ENCODE measurements at places on chromosomes 16 and 17. TPM values are rescaled to one million over a fixed set of nuclear protein-coding genes. Genes with fewer than 3 reads are reported as not detected.

DNA sequence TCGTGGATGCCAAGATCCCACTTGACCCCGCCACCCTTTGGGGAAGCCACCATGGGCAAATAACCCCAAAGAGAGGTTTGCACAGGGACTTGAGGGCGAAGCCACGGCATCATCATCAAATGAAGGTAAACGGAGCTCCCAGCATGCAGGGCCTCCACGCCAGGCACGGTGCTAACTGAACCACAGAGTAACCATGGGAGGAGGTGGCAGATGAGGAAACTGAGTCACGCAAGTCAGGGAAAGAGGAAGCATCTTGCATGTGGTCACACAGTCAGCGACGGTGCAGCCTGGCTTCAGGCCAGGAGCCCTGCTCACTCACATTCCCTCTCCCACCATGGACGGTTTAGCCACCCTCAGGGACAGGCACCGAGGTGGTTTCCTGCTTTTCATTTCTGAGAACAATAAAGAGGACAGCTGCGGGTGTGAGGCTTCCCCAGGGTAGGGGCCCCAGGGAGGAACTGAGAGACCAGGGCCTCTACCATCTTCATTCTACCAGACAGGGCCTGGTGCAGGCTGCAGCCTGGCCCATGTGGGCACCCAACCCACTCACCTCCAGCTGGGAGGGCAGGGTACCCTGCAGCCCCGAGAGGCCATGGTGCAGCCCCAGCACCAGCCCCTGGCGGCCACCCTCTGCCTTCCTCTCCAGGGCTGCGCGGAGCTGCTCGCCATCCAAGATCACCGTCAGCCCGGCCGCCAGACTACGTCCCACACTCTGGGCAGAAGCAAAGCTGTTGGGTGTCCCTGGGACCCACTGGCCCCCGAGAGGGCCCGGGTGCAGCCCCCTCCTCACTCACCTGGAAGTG, 78.3 kb downstream of the RMI2 start:
- H3K27me3 ChIP-seq: no peaks in the 10 kb centered on the region
- no peaks in the 10 kb centered on the region for H3K36me3 ChIP-seq
- no peaks in the 10 kb centered on the region for H3K4me1 ChIP-seq
- no peak overlapping the region for H3K27ac ChIP-seq
- DNase-seq: no peak
- H3K4me3 ChIP-seq: no peak overlapping the region

DNA sequence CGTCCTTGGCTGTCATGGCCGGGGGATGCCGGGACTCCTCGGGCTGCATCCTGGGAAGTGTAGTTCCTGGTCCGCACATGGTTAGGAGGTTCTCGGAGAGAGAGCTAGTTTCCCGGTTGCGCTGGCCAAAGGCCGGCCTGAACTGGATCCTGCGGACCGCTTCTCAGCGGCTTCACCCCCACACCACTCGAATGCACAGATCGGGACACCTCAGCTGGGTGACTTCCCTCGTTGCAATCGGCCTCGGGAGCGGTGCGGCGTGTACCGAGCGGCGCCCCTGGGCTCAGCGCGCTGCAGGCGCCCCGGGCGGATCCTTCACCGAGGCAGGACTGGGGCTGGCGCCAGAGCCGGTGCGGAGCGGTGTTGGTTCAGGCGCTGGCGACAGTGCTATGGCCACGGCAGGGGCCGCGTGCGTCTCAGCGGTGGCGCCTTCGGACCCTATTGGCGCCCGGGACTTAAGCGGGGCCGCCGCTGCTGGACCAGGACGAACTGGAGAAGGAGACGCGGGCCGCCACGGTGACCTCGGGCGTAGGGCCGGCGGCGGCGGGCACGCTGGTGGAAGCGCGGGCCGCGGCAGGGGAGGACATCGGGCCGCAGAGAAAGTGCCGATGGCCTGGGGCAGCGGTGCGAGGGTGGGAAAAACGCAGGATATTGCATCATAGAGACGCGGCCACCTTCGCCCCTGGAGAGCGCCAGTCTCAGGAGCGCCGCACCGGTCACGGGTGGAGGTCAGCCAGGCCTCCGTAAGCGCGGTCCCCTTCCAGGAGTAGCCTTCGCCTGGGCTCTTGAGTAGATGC, 11.4 kb downstream of the ZNF629 start:
- no peaks in the 10 kb centered on the region for H3K4me1 ChIP-seq
- DNase-seq: peak; percentile 95
- H3K4me3 ChIP-seq: peak overlapping the region; percentile 84
- H3K27ac ChIP-seq: peak overlapping the region; percentile 79
- H3K36me3 ChIP-seq: peaks cover 40% of the 10 kb centered on the region

DNA sequence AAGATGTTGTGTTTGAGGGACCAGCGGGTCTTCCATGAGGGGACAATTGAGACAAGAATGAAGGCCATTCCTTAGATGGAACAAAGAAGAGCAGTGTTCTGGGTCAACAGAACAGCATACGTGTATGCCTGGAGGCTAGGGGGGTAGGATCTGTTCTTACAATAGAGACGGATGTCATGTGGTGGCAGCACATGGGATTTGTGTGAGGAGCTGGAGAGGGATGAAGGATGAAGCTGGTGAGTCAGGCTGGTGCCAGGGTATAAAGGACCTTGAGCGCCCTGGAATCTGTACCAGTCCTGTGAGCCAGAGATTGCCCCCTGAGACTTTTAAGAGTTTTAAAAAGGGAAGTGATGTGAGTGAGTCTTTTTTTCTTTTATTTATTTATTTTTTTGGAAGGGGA, 22.8 kb upstream of the WFDC1 start:
- peaks cover 86% of the 10 kb centered on the region for H3K27me3 ChIP-seq
- no peak overlapping the region for H3K27ac ChIP-seq
- H3K36me3 ChIP-seq: no peaks in the 10 kb centered on the region
- no peak overlapping the region for H3K4me3 ChIP-seq
- H3K4me1 ChIP-seq: no peaks in the 10 kb centered on the region

The DRC7 gene
- 1.3 TPM for total RNA-seq

The SULT1A4 gene
- 4.0 TPM for total RNA-seq

DNA sequence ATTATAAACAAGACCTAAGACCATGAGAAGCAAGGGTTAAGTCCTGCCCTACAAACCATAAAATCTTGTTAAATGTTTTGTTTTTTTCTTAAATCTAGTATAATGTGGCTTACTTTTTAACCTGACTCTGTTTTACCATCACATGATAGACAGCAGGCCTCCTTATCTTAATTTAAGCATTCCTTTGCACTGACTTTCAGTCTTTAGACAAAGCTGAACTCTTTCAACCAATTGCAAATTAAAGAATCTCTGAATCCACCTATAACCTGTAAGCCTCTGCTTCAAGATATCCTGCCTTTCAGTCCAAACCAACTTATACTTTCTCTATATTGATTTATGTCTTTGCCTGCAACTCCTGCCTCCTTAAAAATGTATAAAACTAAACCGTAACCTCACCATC, 478.5 kb downstream of the GRIN2A start:
- no peaks in the 10 kb centered on the region for H3K27me3 ChIP-seq
- H3K27ac ChIP-seq: no peak overlapping the region
- peaks cover 12% of the 10 kb centered on the region for H3K4me1 ChIP-seq
- H3K4me3 ChIP-seq: peak overlapping the region; percentile 5
- no peak for DNase-seq

- H3K4me3 ChIP-seq: no peak overlapping the region
- no peaks in the 10 kb centered on the region for H3K27me3 ChIP-seq
- DNase-seq: no peak
- no peak overlapping the region for H3K27ac ChIP-seq
- peaks cover 29% of the 10 kb centered on the region for H3K4me1 ChIP-seq
Measured at GRCh38 chr16:11144122-11144521, 111.9 kb downstream of the SOCS1 start.

The HBQ1 gene
- total RNA-seq: 1.3 TPM

The FOXL1 gene
- total RNA-seq: not detected

- DNase-seq: no peak
- no peaks in the 10 kb centered on the region for H3K27me3 ChIP-seq
- H3K4me3 ChIP-seq: no peak overlapping the region
- H3K4me1 ChIP-seq: no peaks in the 10 kb centered on the region
- H3K27ac ChIP-seq: no peak overlapping the region
- H3K36me3 ChIP-seq: peaks cover 92% of the 10 kb centered on the region
Measured at GRCh38 chr16:53291757-53292392, 142.4 kb upstream of the RBL2 start.

DNA sequence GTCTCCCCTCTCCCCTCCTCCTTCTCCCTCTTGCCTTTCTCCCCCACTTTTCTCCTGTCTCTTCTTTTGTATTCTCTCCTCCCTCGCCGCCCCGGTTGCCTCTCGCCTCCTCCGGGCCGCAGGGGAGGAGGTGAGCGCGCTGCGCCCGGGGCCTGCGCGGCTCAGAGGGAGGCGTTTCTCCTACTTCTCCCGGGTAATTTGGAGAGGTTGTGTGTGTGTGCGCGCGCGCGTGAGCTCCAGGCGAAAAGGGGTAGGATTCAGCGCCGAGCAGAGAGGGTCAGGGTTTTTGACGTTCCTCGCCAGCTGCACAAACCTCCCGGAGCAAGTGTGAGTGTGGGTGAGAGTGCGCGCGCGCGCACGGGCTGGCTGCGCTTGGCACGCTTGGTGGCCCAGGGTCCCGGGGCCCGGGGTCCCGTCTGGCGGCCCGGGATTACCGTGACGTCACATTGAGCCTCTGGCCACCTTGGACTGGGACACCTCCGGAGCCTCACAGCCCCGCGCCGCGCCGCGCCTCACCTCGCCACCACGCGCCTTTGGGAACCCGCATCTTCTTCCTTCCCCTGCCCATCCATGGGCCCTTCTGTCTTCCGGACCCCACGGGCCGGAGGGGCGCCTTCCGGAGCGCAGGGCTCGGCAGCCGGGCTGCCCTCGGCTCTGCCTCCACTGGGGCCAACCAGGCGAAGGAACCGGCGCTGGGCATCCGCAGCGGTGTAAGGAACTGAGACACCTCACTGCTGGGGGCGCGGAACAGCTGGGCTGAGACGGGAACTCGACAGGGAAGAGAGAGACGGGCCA, 479 bp downstream of the IRX6 start:
- peak; percentile 77 for DNase-seq
- no peaks in the 10 kb centered on the region for H3K36me3 ChIP-seq
- H3K4me3 ChIP-seq: peak overlapping the region; percentile 76
- H3K27me3 ChIP-seq: peaks cover 67% of the 10 kb centered on the region

GRCh38 chr16:19588661-19589060, 33.2 kb downstream of the VPS35L start:
- no peak for DNase-seq
- peaks cover 24% of the 10 kb centered on the region for H3K36me3 ChIP-seq
- H3K4me1 ChIP-seq: no peaks in the 10 kb centered on the region
- H3K27ac ChIP-seq: no peak overlapping the region

GRCh38 chr16:57260294-57260929, 15.4 kb downstream of the ARL2BP start:
- H3K4me3 ChIP-seq: no peak overlapping the region
- H3K27me3 ChIP-seq: no peaks in the 10 kb centered on the region
- H3K36me3 ChIP-seq: peaks cover 4% of the 10 kb centered on the region

DNA sequence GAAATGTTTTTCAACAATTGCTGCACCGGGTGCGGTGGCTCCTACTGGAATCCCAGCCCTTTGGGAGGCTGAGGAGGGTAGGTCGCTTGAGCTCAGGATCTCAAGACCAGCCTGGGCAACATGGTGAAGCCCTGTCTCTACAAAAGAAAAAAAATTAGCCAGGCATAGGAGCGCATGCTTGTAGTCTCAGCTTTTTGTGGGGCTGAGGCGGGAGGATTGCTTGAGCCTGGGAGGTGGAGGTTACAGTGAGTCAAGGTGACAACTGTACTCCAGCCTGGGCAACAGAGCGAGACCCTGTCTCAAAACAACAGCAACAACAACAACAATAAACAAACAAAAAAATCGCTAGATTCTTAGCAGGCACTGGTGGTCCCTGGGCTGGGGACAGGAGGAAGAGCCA, 28.5 kb downstream of the IL21R start:
- DNase-seq: no peak
- no peaks in the 10 kb centered on the region for H3K4me1 ChIP-seq
- no peak overlapping the region for H3K4me3 ChIP-seq

DNA sequence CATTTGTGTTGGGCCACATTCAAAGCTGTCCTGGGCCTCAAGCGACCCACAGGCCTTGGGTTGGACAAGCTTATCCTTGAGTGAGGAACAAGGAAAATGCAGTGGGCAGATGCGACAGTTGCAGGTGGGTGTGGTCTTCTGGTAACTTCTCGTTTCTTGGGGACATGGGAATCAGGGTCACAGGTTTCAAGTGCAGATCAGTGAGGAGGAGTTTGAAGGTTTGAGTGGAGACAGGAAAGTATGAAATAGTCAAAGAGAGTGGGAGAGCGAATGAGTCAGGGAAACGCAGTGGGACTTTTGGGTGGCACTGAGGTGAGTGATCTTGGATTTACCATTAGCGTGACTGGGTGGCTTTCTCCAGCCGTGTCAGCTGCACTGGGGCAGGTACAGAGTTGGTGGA, 15.4 kb upstream of the CCL22 start:
- no peak overlapping the region for H3K27ac ChIP-seq
- no peaks in the 10 kb centered on the region for H3K36me3 ChIP-seq
- H3K4me1 ChIP-seq: no peaks in the 10 kb centered on the region
- DNase-seq: no peak
- no peak overlapping the region for H3K4me3 ChIP-seq
- H3K27me3 ChIP-seq: no peaks in the 10 kb centered on the region

DNA sequence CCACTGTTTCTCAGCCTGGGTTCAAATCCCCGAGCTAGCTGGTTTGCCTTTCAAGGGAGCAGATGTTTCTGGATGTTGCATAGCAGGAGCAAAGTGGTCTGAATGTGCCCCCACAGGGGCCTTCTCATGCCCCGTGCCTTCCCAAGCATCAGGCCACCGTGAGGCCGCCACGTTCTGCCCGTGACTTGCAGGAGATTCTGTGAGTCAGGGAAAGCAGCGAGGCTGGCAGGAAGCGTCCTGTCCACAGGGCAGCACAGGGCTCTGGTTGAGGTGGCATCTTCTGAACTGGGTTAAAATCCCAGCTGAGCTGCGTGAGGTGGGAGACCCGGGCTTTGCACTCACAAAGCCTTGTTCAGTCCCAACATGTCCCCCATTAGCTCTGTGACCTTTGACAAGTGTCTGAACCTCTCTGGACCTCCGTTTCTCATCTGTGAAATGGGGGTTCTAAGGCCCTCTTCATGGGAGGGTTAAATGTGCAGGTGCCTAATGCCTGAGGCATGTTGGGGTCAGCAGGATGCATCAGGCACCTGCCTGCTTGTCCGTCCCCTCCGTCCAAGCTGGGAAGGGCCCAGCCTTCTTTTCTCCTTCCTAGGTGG, 94.8 kb upstream of the PLCG2 start:
- H3K4me3 ChIP-seq: no peak overlapping the region
- peaks cover 19% of the 10 kb centered on the region for H3K36me3 ChIP-seq
- DNase-seq: no peak
- H3K27ac ChIP-seq: no peak overlapping the region

All from endodermal cell (in vitro differentiated cells).